Fibroblast of villous mesenchyme (primary cell): ENCODE measurements at places on chromosomes 3 and 15.

GRCh38 chr3:164655462-164655861, 422.8 kb downstream of the SI start:
- DNase-seq: no peak

DNA sequence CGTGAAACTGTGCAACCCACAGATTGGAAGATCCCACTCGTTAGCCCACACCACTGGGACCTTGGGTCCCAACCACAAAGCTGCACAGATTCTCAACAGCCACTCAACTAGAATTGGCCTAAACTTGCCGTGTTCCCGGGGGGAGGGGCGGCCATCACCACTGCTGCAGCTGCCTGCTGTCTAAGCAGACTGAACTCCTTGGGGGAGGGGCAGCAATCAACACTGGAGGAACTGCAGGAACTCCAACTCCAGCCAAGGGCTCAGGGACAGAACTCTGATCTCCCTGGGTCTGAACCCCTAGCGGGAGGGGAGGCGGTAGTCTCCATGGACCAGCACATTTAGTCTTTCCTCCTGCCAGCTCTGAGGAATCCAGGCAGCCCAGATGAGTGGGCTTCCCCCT, 205.9 kb downstream of the RSL24D1 start:
- no peak for DNase-seq

DNA sequence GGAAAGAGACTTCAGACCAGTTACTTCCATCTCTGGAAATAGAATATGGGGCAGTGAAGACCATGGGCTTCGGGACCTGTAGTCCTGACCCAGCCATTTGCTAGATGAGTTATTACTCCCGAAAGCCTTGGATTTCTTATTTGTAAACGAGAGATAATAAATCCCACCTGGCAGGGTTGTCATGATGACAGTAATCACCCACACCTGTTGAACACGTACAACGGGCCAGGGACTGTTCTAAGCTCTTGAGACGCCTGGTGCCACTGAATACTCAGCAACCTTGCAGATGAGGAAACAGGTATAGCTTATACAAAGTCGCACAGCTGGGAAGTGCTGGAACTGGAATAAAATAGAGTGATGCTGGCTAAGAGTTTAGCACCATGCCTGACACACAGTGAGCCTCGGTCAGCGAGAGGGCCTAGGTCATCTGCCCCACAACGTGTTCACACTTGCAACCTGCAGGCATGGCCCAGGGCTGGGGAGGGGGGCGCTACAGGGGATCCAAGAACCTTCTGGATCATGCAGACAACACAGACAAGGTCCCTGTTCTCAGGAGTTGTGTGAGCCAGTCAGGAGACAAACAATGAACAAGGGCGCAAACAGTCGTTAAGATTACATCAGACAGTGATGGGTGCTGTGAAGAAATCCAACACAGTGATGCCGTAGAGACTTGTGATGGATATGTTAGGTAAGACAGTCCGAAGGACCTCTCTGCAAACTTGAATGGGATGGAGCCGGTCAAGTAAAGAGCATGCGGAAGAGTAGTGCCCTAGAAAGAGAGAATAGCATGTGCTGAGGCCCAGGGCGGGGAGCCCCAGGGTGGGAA, 89.2 kb downstream of the CORO2B start:
- DNase-seq: no peak

DNA sequence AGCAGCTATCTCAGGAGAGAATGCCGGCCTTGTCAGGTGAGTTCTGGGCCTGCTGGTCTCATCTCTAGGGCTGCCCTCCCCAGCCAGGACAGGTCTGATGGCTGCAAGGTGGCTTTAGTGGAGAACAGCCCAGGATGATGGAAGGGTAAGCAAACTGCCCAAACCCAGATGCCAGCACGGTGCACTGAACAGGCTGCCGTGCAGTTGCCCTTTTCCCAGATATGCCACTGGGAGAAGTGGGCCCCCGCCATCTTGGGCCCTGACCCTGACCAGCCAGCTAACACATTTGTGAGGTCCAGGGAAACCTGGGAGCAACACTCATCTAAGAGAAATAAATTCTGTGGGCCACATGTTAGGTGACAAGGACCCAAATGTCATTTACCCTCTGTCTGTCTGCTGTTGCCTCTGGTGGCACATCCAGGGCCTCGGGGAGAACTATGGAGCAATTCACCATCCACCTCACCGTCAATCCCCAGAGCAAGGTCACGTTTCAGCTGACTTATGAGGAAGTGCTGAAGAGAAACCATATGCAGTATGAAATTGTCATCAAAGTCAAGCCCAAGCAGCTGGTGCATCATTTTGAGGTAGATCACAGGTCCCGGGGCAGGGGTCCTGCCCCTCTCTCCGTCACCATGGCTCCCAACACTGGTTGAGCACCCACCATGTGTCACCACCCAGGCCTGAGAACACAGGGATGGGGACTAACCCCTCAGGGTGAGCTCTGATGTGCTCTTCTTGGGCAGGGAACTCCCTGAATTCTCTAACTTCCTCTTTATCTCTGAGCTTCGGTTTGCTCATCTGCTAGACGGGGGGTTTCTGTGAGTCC, 1.8 kb downstream of the ITIH1 start:
- no peak for DNase-seq

GRCh38 chr3:119628816-119629445, 31.2 kb downstream of the PLA1A start:
- peak; percentile 16 for DNase-seq

- no peak for DNase-seq
These were observed 10.8 kb downstream of the PDHB start for GRCh38 chr3:58422756-58423325.

DNA sequence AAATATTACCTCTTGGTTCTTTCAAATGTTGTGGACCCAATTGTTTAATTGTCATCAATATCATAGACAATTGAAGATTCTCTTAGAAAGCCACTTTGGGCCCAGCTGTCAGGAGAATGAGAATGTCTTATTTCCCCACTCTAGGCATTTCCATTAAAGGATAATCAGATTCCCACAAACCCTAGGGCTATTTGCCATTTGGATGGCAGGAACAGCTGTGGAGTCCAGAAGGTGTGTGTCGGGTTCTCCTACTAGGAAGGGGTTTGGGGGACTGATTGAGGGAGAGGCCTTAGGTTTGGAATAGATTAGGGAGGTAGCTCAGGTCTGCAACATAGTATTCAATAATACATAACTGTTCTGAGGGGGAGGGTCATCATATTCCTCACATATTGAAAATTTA, 35.2 kb upstream of the PLSCR5 start:
- no peak for DNase-seq

DNA sequence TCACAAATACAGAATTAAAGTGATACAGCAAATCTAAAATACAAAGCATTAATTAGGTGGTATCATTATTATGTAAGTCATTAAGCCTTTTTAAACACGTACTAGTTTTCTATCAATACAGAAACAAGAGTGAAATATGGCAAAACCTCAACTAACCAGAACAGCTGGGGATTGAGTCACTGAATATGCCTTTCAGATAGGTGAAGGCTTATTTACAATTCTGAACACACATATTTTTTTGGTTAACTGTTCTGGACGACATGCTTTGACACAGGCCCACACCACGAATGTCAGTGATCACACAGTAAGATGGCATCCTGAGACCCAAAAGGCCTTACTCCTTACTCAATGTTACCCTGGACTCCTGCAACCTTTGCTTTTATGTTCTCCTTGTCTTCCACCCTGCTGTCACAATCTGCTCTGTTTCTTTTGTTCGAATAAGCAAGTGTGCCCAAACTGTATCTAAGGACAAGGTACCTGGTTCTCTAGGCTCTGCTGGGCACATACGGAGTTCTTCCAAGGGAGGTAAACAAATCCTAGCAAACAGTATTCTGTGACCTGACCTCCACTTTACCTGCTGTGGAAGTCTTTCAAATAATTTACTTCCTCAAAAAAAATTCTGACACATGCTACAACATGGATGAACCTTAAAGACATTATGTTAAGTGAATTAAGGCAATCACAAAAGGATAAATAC, 7.0 kb downstream of the SFMBT1 start:
- no peak for DNase-seq

DNA sequence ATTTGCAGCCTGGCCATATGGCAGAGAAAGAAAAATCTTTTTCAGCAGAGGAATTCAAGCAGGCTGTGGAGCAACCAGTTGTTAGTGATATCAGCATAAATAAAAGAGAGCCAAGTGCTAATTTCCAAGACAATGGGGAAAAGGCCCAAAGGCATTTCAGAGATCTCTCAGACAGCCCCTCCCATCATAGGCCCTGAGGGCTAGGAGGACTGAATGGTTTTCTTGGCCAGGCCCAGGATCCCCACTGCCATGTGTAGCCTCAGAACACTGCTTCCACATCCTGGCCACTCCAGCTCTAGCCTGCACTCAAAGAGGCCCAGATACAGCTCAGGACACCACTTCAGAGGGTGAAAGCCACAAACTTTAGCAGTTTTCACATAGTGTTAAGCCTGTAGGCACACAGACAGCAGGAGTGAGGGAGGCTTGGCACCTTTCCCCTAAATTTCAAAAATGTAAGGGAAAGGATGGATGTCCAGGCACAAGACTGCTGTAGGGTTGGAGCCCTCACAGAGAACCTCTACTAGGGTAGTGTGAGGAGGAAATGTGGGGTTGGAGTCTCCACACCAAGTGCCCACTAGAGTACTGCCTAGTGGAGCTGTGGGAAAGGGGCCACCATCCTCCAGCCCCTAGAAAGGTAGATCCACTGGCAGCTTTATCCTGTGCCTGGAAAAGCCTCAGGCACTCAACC, 191.4 kb downstream of the TBL1XR1 start:
- DNase-seq: no peak

- DNase-seq: no peak
These were observed 45.6 kb downstream of the TLE3 start for GRCh38 chr15:70051948-70052633.
